Activated CD4-positive, alpha-beta T cell treated with anti-CD3 and anti-CD28 coated beads, Interleukin-2, amount 10 ng/mL, durations not matched to agents 7 days and 5 days (primary cell): ENCODE measurements at places on chromosomes 3 and 15.

DNA sequence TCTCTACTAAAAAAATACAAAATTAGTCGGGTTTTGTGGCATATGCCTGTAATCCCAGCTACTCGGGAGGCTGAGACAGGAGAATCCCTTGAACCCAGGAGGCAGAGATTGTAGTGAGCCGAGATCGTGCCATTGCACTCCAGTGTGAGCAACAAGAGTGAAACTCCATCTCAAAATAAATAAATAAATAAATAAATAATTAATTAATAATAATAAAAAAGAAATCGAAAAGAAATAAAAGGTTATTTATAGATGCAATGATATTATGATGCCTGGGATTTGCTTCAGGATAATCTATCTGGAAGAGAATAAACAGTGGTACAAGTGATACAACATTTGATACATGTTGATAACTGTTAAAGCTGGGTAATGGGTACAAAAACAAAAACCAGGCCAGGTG lies 58.6 kb downstream of the SOX2 start:
- DNase-seq, result no peak

- DNase-seq, result no peak
Measured at GRCh38 chr3:195884691-195885035, 23.7 kb downstream of the TNK2 start.

GRCh38 chr3:177263615-177264368 lies 66.5 kb upstream of the TBL1XR1 start:
- DNase-seq, result no peak

DNA sequence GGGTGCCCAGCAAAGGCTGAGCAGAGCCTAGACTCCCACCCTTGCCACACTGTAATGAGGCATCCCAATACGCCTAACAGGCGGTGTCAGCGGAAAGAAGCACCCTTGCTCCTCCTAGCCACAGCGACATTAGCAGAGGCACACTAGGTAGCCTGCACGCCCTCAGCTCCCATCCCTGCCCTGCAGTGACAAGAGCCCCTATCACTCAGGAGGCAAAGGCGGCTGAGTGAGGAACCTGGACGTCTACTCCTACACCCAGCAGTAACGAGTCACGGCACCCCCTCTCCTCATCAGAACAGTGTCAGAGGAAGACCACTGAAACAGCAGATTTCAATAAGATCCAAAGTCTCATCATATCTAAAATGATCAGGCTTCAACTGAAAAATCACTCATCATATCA lies 12.0 kb upstream of the MAP6D1 start:
- no peak for DNase-seq

DNA sequence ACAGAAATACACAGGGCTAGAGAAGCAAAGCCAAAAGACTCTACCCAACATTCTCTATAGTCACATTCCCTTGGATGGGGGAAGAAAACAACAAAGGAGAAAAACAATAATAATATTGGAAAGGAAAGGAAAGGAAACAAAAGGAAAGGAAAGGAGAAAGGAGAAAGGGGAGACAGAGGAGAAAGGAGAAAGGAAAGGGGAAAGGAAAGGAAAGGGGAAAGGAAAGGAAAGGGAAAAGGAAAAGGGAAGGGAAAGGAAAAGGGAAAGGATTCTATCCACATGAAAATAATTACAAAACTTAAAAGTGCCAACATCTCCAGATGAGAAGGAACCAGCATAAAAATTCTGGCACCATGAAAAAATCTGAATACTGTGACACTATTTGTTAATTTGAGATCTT lies 54.1 kb upstream of the MNS1 start:
- no peak for DNase-seq

DNA sequence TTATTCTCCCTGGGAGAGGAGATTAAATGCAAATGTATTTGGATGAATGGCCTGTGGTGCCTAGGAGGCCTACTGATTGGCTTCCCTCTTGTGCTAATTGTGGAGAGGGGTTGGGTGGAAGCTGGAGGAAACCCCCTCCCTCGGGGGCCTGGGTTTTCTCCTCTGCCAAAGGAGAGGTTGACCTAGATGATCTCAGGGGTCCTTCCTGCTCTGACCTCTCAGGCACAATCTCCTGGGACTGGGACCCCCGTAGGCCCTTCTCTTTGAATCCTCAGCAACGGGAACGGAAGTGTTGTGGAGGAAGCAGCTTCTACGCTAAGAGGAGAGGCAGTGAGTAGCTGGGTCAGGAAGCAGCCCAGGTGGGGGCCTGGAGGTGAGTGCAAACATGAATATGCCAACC lies 40.5 kb upstream of the MAGEF1 start:
- DNase-seq, result no peak

- no peak for DNase-seq
Measured at GRCh38 chr15:68272721-68273271, 4.7 kb upstream of the FEM1B start.

- DNase-seq, result no peak
Measured at GRCh38 chr3:50442945-50443579, 60.4 kb downstream of the CACNA2D2 start.
